Stimulated activated CD4-positive, alpha-beta T cell treated with anti-CD3 and anti-CD28 coated beads, Interleukin-1b, Interleukin-23, amount 100 ng/mL, for 1 hour (primary cell): ENCODE measurements at places on chromosomes 12 and 14.
A peak's percentile ranks its signal among the peaks of the same experiment; 100 is the strongest.

- no peak for DNase-seq
Measured at GRCh38 chr14:69366761-69367160, 31.3 kb downstream of the ERH start.

GRCh38 chr12:76634133-76634532, 74.6 kb upstream of the OSBPL8 start:
- no peak for DNase-seq

- no peak for DNase-seq
Measured at GRCh38 chr14:85063747-85064146, 466.2 kb upstream of the FLRT2 start.

DNA sequence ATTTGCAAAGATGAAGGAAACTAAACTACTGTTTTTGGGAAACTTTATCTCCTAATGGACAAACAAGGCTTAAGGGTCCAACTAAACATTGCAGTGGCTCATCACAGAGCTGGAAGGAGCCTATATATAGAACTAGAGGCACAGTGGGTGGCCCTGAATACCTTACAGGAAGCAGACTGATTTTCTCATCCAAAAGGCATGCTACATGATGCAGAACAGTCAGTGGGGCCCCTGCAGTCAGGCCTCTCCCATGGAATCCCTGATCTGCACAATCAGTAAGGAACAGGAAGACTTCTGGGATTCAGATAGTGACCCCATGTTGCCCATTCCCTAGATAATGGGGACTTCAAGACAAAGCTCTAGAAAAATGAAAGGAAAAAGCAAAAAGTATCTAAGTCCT, 1.9 kb upstream of the LLPH start:
- no peak for DNase-seq

DNA sequence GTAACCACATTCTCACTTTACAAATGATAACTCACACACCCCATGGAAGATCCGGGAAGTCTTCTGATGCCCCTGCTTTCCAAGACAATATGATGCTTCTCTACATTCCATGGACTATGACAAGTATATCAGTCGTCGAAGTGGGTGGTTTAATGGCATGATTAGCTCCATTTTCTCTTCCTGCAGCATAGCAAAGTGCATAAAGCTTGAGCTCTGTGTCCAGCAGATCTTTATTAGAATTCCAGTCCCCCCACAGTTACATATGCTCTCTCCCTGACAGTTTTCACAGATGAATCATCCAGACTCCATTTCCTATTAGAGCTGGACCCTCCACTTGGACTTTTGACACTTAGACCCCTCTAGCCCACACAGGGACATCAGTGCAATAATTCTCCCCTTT, 174.9 kb downstream of the BCAT1 start:
- DNase-seq: no peak

DNA sequence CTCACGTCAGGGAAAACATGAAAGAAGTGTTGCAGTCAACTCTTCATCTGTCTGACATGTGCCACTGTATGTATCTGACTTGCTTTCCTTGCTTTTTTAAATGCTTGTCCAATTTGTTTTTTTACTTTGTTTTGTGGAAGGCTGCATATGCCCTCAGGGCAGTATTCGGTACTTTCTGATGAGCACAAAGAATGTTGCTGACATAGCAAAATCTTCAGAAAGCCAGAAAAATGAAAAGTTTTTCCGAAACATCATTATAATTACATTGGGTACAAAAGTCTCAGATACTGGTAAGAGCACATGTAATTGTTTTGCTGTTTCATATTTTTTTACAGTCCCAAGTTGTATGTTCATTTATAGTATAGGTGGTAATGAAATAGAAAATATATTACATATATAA, 144.3 kb downstream of the NTS start:
- no peak for DNase-seq

GRCh38 chr14:59371771-59372170, 93.4 kb downstream of the GPR135 start:
- DNase-seq: no peak

DNA sequence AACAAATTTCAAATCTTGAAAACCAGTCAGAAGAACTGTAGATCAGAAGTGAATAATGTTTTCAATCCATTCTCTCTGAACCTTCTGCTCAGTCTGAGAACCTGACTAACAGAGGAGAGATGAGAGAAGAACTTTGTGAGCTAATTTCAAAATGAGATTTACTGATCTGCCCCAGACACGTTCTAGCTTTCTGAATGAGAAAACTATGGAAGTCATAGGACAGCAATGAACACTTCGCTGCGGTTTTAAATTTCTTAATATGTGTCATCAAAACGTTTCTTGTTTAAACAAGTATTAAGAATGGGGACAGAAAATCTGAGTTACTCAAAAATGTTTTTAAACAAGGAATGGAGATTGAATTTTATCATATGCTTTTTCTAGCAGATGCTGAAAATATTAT, 66.6 kb upstream of the FAR2 start:
- no peak for DNase-seq

DNA sequence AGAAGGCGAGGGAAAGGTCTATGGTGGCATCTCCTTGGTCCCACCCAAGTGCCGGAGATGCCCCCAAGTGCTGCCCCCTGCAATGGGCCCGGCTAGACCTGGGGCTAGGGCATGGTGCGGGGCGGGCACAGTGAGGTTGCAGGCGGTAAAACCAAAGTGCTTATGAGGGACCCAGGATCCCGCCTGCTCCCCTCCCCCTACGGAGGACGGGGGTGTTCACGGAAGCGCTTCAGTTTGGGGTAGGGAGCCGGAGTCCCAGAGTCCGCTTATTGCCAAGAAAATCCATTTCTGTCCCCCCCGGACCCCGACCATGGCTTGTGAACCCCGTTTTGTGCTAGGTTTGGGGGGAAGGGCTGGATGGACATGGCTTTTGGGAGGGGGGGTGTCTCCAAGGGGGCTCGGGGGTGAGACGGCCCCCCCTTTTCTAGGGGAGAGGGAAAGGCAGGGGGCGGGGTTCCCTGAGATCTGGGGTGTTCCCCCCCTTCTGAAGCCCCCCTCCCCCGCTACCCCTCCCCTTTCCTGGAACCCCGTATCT, 5.4 kb upstream of the GPR84 start:
- DNase-seq: no peak

DNA sequence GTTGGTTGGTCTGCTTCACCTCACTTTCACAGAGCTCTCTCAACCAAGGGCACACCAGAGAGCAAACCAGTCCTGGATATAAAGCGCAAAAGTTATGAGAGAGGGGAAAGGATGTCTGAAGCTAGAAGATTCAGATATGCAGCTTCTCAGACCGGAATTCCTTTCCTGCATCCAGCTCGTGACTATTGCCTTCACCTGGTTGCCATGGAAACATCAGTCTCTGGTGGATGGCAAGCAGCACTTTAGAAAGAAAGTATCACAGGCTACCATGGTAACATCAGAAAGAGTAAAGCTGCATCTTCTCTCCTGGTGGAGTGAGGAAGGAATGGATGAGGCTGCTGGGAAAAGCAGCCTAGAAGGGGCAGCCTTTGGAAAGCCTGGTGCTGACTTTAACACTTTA, 13.7 kb downstream of the REM2 start:
- DNase-seq: no peak

DNA sequence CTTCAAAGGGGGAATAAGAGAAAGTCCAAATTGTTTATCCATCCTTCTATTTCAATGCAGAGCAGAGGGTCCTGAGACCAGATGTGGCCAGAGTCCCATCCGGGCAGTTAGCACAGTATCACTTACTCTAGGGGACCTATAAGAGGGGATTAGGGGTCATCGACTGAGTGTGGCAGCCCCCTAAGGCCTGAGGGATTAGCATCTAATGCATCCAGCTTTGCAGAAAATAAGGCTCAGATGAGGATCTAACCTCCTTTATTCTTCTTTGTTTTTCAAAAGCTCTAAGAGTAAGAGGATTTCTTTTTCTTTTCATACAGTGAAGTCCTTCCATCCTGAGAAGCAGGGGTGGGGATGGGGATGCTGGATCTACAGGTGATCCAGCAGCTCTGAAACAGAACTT, 43.5 kb downstream of the NEUROD4 start:
- no peak for DNase-seq

- DNase-seq: no peak
Measured at GRCh38 chr14:44759277-44759676, 202.5 kb downstream of the KLHL28 start.

GRCh38 chr12:86228656-86229055, 27.5 kb downstream of the MGAT4C start:
- no peak for DNase-seq

GRCh38 chr12:47781479-47782371, 8.7 kb downstream of the SLC48A1 start:
- DNase-seq: no peak

DNA sequence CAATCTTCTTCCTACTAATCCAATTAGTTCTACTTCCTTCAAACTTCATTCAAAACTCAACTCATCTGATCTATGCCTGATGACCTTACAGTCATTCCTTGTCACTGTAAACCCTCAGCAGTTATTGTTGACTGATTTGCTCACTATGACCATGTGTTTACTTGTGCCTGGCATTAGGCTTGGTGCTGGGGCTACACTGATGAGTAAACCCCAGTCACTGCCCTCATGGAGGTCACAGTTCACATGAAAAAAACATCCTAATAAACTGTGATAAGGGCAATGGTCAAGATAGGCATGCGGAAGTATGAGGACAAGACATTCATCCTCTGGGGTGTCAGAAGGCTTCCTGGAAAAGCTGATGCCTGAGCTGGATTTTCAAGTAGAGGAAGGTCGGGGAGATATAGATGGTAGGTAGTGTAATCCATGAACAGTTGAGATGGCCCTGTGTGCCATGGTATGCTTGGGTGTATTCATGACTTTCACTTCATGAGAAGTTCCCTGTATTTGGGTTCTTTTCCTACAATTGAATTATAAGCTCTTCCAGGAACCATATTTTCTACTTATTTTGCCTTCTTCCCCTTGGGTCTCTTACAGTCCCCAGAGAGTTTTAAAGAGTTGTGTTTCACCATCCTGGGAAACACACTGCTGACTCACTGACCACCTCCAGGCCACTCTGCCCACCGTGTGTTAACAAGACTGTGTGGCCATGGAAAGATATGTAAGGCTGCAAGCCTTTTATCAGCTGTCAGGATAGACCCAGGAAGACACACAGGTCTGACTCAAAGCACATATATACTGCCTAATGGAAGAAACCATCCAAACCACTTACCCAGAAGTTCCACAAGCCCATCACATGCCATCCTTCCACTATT, 38.7 kb upstream of the DUSP6 start:
- no peak for DNase-seq

GRCh38 chr12:62760779-62761178, 174.2 kb downstream of the PPM1H start:
- DNase-seq: no peak

GRCh38 chr12:62903151-62903550, 31.8 kb downstream of the PPM1H start:
- no peak for DNase-seq

DNA sequence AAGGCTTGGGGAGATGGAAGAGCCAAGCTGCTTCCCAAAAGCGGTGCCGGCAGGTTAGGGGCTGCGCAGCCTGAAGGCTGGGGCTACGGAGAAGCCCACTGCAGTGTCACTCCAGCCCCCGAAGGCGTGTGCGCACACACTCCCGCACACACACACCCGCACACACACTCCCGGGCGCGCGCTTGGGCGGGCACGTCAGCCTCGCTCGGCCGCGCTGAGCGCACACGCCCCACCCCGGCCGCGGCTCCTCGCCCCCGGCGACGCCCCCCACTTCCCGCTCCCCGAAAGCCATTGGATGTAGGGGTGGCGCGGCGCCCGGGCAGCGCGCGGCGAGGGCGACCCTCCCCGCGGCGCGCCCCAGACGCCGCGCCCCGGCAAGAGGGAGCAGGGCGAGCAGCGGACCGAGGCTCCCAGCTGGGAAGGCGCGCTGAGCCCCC, at the start of gene KCNK10:
Gene KCNK10 (minus strand): TSS at position 184 of the 437 bp plus-strand sequence. CDS start 471 bp downstream, outside the sequence.
- no peak for DNase-seq

DNA sequence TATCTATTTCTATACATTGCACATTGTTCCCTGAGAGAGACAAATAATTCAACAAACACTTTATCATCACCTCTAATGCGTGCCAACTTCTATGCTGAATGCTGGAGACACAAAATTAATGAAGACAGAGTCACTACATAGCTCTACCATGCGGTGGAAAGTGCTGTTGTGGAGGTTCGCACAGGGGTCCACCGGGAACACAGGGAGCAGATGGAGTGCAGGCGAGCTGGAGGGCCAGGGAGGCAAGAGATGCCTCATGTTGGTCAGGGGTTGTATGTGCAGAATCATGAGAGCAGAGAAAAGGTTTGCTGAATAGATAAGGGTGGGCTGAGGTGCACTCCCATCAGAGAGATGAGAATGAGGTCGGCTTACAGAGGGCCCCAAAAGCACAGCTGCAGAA, 25.2 kb downstream of the FAM234B start:
- DNase-seq: no peak

DNA sequence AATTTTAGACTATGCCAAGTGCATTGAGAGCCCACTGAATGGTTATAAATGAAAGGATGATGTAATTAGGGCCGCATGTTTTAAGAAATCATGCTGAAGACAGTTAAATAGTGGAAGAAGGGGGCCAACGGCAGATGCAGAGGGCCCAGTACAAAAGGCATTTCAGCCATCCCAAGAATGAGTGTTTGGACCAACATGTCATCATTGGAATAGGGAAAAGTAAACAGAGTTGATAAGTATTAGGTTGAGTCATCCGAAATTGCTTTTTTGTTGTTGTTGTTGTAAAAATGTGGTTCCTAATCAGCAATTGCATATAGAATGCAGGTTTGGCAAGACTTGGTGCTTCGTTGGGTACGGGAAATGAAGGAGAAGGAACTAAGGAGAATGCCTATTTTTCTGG, 29.5 kb downstream of the BMP4 start:
- no peak for DNase-seq

GRCh38 chr12:52121824-52122539, 42.5 kb downstream of the SMIM41 start:
- peak; percentile 44 for DNase-seq

DNA sequence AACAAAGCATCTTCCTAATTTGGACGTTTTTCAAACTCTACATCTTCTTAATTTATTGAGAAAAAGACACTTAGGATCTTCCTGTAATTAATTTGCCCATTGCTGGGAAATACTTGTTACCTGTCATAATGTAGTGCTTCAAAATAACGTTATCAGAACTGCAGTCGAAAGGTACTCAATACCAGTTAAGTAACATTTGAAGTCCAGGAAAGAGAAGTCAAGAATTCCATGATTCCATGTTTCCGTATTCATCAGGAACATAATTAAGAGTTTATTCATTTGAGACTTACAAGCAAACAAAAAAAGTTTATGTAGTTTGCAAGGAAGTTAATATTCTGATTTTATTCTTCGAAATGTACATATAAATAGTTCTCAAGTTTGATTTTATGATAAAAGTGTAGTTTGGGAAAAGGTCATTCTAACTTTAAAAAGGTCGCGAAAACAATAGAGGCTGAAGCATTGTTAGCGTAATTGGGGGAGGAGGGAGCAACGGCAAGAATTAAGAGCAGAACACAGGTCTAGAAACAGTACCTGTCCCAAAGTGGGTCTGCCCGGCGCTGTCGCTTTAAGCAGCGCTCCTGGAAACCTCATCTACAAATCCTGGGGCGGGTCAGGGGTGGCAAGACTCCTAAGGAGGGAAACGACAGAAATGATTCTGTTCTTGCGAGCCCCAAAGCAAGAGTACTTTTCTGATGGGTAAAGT, 1.2 kb upstream of the KCNMB4 start:
- DNase-seq: no peak
